ENCODE measurements at places on chromosomes 1 and 21.

DNA sequence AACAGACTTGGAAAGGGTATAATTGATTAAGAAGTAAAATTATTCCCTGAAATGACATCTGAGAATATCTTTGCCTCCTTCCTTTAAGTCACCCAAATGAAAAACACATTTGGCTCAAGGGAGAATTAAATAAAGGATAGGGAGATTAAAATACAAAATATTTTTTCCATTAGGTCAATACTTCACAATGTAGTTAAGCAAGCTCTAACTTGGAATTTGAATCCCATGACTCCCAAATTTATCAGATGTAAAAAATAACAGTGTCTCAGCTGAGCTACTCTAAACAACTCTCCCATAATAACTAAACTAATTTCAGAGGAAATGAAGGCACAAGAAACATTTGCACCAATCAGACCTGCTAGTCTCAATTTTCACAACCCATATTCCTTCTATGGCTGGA lies 6.5 kb upstream of the NMNAT2 start:
- DNase-seq, result no peak

DNA sequence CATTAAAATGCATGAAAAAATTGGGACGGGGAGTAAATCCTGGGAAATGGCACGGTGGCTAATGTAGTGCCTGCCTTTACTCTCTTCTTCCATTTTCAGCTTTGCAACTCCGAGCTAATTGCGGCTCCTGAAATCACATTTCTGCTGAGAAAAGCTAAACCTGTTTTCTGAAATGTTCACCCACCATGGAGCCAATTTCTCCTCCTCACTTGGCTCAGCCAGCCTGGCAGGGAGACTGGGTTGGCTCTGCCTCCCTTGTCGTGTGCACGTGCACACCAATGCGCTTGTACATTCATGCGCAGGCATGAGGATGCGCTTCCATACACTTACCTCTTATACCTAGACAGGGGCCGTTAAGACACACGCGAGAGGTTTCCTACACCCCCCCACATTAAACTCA lies 165.4 kb downstream of the PLXNA2 start:
- DNase-seq, result no peak

GRCh38 chr1:66261364-66261763 lies 272.6 kb upstream of the SGIP1 start:
- no peak for DNase-seq

GRCh38 chr1:236920286-236920894 lies 83.9 kb downstream of the MT1HL1 start:
- no peak for DNase-seq

DNA sequence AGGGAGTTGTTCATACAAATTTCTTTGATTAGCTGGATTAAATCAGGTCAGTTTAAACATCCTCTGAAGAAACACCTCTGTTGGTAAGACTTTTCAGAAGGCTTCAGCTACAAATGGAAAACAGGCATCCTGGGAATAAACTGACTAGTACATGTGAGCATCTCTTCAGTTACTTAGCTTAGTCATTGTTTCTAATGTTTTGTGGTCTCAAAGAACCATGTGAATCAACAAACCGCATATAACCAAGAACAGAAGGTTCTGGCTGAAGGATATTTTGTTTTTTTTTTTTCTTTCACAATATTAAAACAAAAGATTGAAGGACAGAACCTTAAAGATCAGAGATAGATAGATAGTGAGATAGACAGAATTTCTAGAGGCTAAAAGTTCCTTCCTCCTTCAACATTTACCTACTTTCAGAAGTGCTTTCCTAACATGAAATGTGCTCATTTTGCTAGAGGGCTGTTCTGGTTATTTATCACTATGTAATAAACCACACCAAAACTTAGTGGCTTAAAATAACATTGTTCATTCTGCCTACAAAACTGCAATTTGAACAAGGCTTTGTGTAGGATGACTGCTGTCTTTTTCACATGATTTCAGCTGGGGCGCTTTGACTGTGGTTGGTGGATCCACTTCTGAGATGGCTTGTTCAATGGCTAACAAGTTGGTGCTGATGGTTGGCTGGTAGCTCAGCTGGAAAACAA lies 119.8 kb upstream of the PTGFR start:
- no peak for DNase-seq

GRCh38 chr1:47797575-47797974 lies 199.6 kb downstream of the TRABD2B start:
- no peak for DNase-seq

GRCh38 chr1:221310180-221310579 lies 430.9 kb downstream of the HLX start:
- no peak for DNase-seq

DNA sequence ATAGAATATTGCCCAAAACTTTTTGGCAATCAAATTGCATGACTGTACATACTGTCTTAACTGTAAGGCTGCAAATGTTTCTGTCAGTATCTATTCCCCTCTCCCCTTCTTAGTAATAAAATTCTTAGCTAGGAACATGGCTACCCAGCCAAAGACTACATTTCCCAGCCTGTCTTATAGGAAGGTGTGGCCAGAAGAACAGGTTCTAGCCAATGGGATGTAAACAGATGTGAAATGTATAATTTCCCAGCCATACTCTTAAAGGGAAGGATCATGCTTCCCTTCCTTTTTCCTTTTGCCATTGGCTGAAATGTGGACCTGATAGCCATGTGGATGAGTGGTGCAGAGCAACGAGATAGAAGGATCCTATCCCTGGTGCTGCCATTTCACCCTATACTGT lies 7.0 kb upstream of the HIVEP3 start:
- DNase-seq, result no peak

DNA sequence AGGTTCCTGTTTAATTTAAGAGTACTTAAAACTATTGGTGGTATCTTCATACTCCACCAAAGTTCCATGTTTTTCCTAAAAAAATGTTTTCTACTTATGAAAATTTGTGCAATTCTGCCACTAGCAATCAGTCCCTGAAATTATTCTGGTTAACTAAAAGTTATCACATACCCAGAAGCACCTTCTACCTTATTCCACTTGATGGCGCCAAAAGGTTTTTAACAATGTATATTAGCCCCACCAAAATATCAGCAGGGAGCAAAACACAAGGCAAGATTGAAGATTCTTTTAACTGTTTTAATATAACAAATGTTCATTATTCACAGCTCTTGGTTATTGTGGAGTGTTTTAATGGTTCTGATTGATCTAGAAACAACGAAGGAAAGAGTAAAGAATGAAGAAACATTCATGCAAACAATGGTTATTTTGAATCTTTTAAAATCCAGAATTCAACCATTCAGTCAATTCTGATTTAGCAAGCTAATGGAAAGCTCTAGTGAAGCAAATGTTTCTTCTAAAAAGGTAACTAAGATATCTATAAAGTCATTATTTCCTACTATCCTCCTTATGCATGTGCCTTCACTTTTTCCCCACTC lies 67.2 kb downstream of the TTLL7 start:
- DNase-seq, result peak; percentile 59

DNA sequence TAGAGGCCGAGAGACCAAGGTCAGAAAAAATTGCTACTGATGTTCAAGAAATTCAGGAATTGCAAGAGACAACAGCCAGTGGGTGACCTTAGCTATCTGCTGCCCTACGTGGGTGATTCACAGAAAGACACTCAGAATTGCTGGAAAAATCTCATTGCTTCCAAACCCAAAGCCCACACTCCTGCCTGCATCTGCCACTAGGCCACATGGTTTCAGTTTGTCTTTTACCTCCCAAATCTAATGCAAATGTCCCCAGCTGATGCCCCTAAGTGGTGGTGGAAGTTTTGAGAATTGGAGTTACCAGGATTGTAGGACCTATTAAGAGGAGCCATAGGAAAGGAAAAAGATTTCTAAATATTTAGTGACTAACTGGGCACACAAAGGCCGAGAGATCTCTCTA lies 341.5 kb upstream of the CHRM3 start:
- DNase-seq, result no peak

DNA sequence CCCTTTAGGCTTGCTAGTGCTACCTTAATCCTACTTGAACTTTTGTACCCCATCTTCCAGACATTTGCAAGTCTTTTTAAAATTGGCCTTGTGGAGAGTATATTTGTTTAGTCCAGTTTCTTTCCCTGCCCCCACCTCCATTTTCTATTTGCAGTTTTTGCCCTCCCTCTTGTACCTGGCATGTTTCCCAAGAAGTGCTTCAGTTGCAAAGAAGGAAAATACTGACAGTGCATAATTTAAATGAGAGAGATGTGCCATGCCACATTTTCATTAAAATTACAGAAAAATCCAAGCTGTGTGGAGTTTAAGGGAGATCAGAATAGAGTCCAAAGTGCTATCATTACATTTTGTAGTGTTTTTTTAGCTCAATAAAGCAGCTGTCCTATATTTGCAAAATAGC lies 150.0 kb upstream of the ADGRL2 start:
- DNase-seq, result no peak

DNA sequence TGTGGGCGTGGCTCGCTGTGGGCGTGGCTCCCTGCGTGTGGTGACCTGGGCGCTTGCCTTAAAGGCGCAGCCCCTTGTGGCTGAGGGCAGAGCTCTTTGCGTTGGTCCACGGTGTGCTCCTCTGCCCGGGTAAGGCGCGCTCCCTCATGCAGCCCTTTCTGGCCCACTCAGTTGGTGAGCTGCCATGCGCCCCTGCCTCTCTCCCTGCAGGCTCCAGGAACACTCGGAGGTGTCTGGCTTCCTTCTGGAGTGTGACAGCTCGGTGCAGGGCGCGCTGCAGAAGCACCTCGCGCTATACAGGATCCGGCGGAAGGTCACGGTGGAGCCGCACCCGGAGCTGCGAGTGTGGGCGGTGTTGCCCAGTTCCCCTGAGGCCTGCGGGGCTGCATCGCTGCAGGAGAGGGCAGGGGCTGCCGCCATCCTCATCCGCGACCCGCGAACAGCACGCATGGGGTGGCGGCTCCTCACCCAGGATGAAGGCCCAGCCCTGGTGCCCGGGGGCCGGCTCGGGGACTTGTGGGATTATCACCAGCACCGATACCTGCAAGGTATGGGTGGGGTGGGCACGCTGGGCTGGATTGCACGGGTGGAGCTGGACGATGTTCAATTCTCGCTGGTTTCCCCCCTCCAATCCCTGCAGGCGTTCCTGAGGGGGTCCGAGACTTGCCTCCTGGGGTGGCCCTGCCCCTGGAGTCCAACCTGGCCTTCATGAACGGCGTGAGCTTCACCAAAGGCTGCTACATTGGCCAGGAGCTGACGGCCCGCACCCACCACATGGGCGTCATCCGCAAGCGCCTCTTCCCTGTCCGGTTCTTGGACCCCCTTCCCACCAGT lies 9.1 kb downstream of the IBA57 start:
- no peak for DNase-seq

DNA sequence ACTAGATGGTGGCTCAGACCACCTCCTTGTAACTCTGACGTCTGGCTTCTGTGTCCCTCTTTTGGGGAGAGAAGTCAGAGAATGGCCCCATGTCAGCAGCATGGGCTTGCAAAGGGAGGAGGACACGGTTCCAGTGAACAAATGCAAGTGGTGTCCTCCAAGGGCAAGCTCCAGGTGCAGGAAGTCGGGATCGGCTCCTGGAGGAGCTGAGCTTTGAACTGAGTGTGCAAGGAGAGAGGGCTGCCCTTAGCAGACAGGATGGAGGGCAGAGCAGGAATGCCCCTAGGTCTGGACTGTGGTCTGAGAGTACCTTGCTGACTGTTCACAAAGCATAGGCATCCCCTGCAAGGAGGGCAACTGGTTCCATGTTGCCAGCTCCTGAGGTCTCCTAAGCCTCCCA lies 17.3 kb downstream of the PKP1 start:
- no peak for DNase-seq

GRCh38 chr1:224212618-224213061 lies 29.6 kb downstream of the DEGS1 start:
- no peak for DNase-seq
